ENCODE measurements at places on chromosomes 2 and 18.
A peak's percentile ranks its signal among the peaks of the same experiment; 100 is the strongest.

DNA sequence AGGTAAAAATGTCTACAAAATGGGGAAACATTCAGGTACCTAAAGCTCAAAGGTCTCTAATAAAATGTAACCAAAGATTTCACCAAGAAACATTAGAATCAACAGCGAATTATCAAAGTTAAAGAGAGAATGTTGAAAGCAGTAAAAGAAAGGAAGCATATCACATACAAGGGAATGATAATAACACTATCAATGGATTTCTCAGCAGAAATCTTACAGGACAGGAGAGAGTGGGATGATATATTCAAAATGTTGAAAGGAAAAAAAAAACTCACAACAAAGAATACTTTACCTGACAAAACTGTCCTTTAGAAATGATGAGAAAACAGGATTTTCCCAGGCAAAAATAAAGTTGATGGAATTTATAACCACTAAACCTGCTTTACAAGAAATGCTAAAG, 591.2 kb upstream of the POU3F3 start:
- DNase-seq = no peak

DNA sequence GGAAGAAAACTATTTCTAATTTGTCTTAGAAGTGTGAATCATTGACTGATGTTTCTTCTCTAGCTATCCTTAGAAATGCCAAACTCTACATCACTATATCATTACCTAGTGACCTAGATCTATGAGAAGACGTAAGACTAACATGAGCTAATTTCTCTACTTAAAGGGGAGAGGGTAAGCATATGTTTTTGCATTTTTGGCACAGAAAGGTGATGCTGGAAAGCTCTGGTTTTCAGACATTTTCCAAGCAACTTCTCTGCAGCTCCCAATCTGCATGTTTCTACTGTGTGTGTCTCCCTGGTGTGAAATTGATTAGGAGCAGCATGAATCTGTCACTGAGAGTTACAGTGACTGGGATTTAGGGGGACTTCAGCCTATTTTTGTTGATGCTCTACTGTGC, 235.2 kb upstream of the LINC00305 start:
- DNase-seq = no peak

DNA sequence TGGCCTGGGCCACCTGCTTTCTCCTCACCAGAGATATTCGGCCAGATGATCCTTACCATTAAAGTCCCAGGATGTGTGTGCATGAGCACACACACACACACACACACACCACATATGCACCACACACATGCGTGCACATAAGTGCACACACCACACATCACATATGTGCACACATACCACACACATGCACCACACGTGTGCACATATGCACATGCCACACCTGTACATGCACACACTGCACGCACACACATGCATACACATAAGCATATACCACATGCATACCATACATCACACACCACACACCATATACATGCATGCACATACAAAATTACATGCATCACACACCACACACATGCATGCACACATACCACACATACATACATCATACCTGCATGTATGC, 38.7 kb downstream of the RPL37A start:
- DNase-seq = no peak

GRCh38 chr2:205188239-205189138, 493.8 kb upstream of the NRP2 start:
- no peak for DNase-seq

- no peak for DNase-seq
Measured at GRCh38 chr2:30780776-30781330, 26.4 kb downstream of the CAPN13 start.

DNA sequence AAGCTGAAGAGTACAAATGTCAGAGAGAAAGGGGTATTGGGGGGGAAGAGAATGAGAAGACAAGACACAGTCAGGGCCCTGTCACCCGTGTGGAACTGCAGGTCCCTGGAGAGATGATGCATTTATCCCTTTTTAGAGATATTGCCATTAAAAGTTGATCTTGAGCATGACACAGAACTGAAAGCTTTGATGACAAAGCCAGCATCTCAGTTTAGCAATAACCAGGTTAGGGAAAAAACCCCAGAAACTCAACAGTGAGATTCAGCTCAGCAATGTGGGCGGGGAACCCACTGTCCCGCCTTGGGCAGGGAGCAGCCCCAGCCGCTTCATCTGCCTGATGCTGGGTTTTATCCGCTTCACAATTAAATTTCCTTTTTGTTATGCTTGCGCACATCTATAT, 181.1 kb downstream of the NEDD4L start:
- peak; percentile 32 for DNase-seq

DNA sequence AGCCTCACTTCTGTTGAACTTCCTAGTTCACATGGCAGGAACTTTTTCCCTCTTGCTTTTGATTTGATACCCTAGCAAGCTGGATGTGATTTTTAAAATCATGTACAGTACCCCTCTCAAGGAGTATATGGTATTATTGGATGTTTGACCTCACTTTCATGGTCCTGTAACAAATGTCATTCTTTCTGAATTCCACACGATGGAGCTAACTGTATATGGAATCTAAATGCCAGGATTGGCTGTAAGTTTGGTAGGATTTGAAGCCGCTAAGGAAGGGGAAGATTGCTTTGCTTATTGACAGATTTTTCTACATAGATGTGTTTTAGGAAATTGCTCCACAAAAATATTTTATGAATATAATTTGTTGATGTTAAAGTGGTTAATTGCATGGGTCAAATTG, 18.3 kb downstream of the MAIP1 start:
- no peak for DNase-seq

DNA sequence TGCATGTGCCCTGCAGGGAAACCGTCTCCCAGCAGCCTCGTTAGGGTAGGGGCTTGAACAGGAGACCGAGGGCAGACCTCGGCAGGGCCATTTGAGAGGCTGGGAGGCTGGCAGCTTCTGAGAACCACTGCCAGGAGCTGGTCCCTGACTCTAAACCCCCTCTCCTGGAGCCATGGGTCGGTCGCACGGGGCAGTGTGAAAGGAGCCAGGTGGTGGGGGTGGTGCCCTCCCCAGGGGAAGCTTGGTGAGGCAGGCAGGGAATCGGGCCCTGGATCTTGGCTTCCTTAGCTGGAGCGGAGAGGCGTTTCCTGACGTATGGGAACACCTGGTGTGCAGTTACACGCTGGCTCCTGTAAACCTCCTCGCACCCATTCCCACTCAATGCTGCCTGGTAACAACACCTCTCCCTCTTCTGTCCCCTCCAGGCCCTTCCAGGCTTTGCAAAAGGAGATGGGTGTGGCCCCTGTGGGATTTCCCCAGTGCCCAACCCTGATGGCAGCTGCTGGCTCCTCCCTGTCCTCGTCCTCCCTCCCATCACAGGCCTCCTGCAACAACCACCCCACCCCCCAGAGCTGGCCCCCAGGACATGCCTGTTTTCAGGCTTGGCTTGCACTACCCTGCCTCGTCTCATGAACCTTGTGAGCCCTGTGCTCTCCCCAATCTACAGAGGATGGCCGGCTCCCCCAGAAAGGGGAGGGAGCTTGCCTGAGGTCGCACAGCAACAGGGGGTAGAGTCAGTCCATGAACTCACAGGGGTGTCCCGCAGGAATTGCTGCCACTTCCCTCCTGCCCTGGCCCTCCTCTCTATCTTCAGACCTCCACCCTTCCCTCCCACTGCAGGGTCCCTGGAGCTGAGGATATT, 24.4 kb downstream of the ADRA2B start:
- no peak for DNase-seq

- no peak for DNase-seq
Measured at GRCh38 chr2:72710418-72711152, 115.2 kb downstream of the EXOC6B start.

- DNase-seq = no peak
Measured at GRCh38 chr2:217935901-217936684, 66.7 kb downstream of the TNS1 start.

- no peak for DNase-seq
Measured at GRCh38 chr18:2547477-2548087, 23.7 kb downstream of the METTL4 start.

DNA sequence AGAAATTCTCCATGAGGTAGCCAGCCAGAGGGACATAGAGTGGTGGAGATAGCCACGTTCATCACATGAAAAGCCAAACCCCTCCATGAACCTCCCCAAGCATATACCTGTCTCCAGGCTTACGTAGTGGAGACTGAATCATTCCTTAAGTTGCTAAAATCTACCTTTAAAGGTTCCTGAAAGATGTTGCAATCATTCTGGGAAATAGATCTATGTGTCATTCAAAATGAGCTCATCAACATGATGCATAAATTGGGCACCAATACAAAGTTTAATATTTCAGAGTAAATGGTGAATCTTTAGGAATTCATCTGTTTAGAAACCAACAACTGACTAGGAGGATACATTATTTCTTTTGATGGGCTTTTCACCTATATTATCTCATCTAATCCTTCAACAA, 362.6 kb upstream of the ID2 start:
- DNase-seq = no peak

- DNase-seq = no peak
Measured at GRCh38 chr2:154439156-154439555, 259.3 kb upstream of the KCNJ3 start.

DNA sequence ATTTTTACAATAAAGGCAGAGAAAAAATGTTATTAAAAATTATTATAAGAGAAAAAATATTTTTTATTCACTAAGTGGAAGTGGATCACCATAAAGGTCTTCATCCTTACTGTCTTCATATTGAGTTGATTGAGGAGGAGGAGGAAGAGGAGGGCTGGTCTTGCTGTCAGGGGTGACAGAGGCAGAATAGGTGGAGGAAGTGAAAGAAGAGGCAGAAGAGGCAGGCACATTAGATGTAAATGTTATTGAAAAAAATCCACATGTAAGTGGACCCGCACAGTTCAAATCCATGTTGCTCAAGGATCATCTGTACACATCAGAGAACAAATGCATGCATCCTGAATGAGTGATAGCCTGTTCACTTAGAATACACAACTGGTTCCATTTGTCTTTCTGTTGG, 6.4 kb upstream of the SPATS2L start:
- DNase-seq = no peak

- DNase-seq = no peak
Measured at GRCh38 chr2:237319086-237319820, 94.7 kb downstream of the COL6A3 start.

GRCh38 chr2:20668871-20669475, 2.0 kb downstream of the GDF7 start:
- DNase-seq = no peak

GRCh38 chr18:48662011-48662661, 123.3 kb downstream of the CTIF start:
- no peak for DNase-seq

DNA sequence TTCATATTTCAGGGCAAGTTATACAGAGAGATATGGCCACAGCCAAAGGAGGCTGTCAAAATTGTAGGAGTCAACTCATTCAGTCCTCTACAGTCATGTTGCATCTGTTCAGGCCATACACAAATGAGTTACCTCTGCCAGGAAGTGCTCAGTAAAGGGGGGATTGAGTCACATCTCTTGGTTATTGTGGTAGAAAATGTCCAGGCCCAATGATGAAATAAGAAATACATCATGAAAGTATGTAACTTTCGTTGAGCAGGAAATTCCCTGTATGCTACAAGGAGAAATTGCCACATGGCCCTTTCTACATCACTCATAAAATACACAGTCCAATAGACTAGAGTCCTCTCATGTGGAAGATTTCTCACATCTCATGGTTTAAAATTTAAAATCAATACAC, 103.9 kb upstream of the COL3A1 start:
- peak; percentile 25 for DNase-seq

GRCh38 chr2:19020144-19021099, 338.0 kb downstream of the OSR1 start:
- DNase-seq = no peak

DNA sequence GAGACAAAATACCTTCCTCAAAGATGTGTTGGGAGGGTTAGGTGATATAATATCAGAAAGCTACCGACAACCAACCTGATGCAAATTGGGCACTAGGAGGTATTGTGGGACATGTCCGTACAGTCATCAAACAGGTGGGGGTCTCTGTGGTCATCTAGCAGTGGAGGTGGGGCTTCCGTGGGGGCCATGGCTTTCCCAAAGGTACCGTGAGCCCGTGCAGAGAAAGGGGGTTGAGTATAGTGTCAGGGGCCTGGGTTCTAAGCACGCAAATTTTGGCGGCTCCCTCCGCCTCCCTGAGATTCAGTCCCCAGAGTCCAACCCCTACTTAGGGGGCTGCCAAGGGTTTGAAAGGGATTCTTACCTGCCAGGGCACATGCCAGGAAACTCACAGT, 32.6 kb downstream of the HJURP start:
- DNase-seq = no peak

- DNase-seq = no peak
Measured at GRCh38 chr2:152376385-152376784, 41.4 kb downstream of the FMNL2 start.

DNA sequence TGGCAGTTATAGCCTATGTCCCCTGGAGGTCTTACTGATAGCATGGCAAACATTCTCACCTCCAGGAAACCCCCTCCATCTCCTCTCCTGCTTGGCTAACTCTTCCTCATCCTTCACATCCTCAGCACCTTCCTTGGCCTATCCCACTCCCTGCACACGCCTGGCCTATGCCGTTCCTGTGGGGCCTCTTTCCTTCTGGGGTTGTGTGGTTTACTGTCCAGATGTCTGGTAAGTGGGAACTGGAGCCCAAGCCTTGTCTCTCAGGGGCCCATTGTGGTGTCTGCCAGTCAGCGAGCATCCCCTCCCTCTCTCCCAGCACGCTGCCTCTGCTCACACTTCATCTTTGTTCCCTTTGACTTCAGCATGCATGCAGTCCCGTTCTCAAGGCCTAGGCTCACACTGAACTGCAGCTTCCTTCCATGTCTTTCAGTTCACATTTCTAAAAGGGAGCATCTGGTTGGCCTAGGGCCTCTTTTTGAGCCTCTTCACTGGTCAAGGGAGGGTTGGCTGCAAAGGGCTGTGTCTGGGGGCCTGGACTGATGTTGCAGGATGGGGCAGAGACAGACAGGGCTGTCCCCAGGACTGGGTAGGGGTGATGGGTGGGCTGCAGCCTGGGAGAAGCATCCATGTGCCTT, 13.1 kb downstream of the SPR start:
- no peak for DNase-seq

DNA sequence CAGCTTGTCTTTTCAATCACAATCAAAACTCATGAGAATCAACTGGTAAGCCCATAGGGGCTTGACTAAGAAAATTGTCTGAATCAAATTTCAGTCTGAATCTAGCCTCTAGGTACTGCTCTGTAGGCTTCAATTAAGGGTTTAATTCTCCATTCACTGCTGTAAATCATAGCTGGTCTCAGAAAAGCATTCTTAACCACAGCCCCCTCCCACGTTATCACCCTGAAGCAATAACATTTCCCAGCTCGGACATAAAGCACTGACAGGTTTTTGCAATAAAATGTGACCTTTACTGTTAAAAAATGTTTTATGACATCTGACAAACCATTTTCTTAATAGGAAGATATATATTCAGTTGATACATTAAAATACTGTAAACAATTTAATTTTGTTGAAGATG, 55.0 kb downstream of the LRP1B start:
- DNase-seq = no peak

- no peak for DNase-seq
Measured at GRCh38 chr18:79733986-79734770, 54.6 kb downstream of the CTDP1 start.

Data from activated T-cell treated with anti-CD3 and anti-CD28 coated beads, Interleukin-2, amount 50 U/mL, for 72 hours (primary cell).